ENCODE measurements at places on chromosomes 12 and 14.

GRCh38 chr12:118912697-118913270 lies 68.6 kb upstream of the SRRM4 start:
- no peak for DNase-seq

DNA sequence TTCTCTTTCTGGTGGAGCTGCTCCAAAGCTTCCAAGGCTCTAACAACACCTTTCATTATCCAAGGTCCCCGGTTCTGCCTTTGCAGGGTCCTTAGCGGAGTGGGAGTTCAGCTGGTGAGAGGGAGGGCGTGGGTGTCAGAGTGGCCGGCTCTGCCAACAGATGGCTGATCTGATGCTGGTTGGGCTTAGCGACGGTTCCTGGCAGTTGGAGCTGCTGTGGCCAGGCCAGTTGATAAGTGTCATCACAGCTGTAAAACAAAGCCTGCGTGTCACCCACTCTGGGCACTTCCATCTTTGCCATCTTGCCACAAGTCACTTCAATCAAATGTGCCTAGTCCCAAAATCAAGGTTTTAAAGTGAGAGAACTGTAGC lies 36.3 kb downstream of the RIN3 start:
- no peak for DNase-seq

DNA sequence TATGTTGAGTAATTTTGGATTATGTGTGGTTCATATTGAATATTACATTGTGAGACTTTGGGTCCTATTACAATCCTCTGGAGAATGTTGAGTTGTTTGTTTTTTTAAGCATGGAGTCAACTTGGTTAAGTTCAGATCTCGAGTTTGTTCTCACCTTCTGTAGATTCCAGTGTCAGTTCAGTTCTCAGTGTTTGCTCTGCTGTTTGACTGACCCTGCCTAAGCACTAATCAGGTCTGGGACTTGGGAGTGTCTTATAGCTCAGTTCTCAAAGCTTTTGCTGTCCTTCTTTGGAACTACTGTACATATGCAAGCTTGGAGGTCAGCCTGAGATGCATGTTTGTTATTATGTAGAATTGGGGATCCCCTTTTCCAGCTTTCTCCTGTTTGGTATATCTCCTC lies 63.1 kb downstream of the DIP2B start:
- no peak for DNase-seq

- DNase-seq = no peak
These were observed 402.3 kb downstream of the EGLN3 start for GRCh38 chr14:33548606-33549005.

GRCh38 chr14:31418440-31418839 lies 1.9 kb downstream of the HEATR5A start:
- no peak for DNase-seq

DNA sequence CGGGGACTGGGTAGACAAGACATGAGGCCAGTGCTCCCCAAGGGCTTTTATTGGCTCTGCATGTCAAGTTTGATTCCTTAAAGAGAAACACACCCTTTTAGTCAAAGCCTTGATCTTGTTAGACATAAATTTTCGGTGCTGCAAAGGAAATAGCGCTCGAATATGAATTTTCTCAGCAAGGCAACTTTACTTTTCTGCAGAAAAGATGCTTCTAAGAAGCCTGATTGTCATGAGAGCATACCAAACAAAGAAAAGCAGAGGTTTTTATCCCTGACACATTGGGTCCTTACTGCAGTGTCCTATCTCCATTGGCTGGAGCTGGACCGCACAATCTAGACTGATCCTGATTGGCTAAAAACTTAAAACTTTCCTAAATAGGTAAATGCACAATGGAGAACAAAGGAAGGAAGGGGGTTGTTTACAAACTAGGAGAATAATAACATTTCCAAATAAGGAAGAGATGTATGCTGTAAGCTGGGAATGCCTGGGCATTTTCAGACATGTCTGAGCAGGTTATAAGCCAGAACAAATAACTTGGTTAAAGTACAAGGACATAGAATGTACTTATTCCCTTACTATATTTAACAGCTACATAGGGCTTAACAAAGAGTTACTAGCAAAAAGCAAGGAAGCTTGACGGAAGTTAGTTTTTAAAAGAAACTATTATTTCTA lies 17.2 kb downstream of the TXNRD1 start:
- DNase-seq = no peak

DNA sequence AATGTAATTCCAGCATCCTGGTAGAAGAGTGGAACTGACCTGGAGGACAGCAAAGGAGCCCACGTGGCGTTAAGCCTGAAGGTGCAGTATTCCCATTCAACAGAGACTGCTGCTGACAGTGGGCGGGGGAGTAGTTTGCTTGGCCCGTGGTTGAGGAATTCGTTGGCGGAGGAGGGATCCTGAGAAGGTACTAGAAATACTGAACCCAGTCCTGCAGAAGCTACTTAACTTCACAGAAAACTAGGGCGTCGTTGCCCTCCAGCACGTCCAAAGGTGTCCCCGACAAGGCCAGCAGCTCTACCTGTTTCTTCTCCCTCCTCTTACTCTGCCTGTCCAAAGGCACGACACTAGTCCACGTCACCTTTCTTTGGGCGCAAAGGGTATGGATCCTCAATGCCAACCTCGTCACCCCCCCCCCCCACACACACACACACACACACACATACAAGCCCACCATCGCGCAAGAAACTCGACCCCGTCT lies 303 bp downstream of the PUS7L start:
- DNase-seq = peak; percentile 62

DNA sequence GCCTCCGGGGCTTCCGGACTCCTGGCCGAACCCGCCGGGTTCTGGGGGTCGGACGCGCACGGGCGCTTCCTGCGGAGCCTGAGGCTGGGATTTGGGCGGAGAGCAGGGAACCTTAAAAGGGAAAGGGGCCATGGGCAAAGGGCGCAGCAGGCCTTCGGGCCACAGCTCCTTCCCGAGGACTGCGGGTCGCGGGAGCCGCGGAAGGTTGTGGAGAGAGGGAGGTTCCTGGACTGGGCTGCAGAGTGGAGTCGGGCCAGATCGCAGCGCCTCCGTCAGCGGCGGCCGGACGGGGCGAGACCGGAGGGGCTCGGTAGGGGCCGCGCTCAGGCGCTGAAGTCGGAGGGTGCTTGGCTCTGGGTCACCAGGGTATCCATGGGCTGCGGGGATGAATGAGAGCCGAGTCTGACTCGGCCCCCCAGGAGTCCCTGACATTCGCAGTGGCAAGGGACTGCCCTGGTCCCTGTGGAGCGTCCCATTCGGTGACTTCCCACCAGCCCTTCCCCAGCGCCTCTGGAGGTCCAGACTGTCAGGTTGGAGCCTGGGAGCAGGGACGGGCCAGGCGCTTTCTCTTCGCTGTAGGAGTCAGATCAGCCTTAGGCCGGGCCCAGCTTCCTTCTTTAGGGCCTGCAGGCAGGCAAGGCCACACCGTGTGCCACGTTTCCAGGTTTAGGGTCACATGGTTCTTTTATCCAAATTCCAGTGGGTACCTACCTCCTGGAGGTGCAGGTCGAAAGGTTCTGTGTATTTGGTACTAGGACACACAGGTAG lies 938 bp upstream of the SLC25A29 start:
- peak; percentile 44 for DNase-seq

- DNase-seq = no peak
These were observed 153.2 kb downstream of the CCER1 start for GRCh38 chr12:90801776-90802175.

GRCh38 chr14:90496379-90496778 lies 99.5 kb downstream of the CALM1 start:
- DNase-seq = no peak

DNA sequence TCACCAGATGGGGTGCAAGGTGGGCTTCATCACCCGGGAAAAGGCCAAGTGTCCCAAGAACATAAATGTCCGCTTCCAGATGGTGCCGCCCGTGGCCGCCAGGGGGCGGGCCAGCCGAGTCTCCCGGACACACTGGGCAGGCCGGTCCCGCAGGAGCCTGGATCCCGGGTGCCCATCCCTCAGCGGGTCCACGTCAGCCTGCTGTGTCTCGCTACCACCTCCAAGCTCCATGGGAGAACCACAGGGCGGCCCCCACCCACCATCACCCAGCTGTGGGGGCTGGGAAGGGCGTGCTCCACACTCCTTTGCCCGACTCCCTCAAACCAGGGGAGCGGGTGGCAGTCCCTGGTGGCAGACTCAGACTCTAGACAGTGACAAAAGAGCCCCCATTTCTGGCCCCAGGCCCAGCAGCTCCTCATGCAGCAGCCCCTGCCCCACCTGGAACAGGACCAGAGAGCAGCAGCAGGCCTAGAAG lies 22.0 kb upstream of the NUDT14 start:
- DNase-seq = peak; percentile 76

DNA sequence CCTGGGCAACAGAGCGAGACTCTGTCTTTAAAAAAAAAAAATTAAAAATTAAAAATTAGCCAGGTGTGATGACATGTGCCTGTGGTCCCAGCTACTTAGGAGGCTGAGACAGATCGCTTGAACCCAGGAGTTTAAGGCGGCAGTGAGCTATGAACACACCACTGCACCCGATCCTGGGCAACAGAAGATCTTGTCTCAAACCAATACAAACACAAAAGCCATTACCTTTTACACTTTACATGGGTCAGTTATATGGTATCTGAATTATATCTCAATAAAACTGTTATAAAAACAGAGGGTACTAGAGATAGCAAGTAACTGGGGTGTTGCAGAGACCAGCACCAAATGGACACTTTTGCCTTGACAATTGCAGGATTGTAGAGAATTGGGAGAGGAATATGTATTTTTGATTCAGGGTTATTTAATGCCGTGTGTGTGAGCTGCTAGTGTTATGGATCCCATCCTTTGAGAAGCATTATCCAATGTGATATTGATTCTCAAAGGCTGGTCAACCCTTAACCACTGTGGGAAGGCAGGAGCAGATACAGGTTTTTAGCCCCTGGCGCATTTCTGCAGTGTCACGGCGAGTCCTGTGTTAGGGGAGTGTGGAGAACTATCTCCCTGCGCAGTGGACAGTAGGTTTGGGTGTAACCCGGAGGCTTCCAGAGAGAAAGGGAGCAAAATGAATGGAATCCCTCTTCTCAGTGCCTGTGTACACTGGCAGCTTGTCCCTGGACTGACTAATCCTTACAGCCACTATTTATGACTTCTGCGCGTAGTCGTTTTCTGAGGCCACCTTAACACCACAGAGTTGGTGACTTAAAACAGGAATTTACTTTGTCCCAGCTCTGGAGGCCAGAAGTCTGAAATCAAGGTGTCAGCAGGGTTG lies 4.3 kb downstream of the PSMD9 start:
- no peak for DNase-seq

- DNase-seq = no peak
These were observed 1.6 kb downstream of the C12orf42 start for GRCh38 chr12:103494051-103494733.

- DNase-seq = no peak
These were observed 16.5 kb upstream of the SEL1L start for GRCh38 chr14:81550001-81550637.

DNA sequence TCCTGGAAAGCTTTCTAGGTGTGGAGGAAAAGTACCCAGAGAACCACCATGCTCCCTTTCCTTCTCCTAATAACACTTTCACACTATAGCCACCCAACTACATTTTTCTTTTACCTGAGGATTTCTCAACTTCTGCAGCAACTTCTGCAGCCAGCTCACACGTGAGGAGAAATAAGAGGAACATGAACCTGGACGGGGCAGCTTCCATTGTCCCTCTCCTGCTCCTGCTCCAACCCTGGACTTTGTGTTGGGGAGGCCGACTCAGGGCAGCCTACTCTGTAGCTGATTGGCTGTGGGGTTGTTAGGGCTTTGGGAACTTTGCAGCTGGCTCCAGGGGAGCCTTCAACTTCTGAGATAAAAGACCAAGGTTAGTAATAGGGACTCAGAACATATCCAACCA lies at the start of gene ERP27:
ERP27 (minus strand) TSS at position 237 of the 400 bp plus-strand sequence; CDS start at position 208, 29 bp downstream.
- no peak for DNase-seq

- peak; percentile 83 for DNase-seq
These were observed 1.2 kb downstream of the SSTR1 start for GRCh38 chr14:38208618-38209562.

- DNase-seq = no peak
These were observed 1636.5 kb upstream of the FLRT2 start for GRCh38 chr14:83893447-83893846.

DNA sequence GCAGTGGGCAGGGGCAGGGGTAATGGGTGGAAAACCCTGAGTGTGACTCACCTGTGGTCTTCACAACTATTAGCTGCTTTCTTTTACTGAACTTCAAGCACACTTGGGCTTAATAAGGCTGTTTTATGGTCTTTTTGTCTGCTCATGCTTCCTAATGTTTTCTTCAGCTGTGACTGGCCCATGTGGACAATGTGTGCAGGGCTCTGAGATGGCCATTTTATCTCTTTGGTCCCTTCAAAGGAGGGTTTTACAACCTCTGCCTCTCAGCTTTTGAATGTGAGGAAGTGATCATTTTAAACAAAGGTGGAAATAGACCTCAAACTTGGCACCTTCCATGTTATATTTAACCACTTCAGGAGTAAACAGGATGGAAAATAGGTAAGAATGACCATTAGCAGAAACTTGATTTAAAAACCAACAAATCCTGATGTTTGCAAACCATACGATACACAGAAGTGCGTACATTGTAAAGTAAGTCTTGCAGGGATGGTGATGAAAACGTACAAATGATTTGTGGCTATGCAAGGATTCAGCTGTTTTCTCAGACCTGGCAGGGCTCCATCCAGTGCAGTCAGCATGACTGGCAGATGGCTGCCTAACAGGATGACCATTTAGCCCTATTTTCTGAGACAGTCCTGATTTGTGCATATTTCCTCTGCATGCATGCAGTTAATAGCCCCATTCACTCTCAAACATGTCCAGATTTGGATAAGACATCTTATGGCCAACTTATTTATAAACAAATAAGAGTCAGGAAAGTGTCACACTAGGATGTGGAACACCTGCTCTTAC lies 103.2 kb downstream of the SLC38A4 start:
- DNase-seq = no peak

DNA sequence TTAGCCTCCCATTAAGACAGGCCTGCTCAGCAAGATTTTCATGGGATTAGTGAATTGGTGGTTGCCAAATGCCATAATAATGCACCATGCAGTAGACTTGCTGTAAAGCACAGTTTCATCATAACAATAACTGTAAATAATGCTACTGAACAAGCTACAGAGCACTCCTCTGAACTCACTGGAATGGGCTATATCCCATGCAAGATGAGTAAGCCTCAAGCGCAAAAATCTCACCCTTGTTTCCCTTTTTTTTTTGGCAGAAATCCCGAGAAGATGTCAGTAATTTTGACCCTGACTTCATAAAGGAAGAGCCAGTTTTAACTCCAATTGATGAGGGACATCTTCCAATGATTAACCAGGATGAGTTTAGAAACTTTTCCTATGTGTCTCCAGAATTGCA lies 145.9 kb upstream of the HIF1A start:
- DNase-seq = no peak

DNA sequence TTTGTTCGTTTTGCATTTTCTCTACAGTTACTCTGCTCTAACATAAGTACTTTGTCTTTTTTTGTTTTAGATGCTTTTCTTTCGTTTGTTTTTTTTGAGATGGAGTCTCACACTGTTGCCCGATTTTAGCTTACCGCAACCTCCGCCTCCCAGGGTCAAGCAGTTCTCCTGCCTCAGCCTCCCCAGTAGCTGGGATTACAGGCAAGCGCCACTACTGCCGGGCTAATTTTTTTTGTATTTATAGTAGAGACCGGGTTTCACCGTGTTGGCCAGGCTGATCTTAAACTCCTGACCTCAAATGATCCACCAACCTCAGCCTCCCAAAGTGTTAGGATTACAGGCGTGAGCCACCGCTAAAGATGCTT lies 2.7 kb downstream of the DIP2B start:
- DNase-seq = no peak

Measured in colonic mucosa (tissue), 4 donors.